ENCODE measurements at places on chromosomes 1 and 21.

DNA sequence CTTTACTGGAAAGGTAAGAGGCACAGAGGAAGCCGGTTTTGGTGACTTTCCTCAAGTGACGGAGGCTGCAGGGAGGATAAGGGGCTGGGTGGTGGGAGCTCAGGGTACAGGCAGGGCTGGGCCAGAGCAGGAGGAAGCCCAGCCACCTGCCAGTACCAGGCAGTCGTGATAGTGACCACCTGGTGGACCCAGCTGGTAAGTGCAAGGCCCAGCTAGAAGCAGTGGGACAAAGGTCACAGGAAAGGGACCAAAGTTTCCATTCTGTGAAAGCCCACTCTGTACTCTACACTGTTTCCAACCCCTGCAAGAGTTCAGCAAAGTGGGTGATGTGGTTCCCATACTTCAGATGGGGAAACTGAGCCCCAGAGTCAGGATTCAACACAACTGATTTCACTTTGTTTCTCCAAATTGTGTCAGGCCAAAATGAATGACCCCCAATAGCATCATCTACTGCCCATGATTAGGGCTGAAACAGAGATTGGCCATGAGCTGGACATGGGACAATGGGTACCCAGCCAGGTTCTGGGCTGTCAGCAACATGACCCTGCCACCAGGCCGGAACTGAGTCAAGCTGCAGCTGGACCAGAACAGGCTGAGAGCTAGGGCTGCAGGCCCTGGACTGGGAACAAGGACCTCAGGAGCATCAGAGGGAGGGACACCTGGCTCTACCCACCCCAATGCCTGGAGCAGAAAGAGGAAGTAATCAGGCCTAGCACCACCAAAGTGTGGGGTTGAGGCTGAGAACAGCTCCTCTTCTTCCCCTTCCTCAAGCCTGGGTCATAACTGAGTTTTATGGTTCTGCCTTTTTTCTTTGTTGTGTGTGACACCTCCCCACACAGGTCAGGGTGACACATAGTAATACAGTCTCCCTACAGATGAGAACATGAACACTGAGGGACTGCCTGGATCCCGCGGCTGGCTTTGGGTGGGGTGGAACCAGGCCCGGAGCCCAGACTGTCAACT lies 50.2 kb downstream of the KCNN3 start:
- no peak for DNase-seq

GRCh38 chr1:51070640-51071039 lies 31.4 kb upstream of the C1orf185 start:
- no peak for DNase-seq

DNA sequence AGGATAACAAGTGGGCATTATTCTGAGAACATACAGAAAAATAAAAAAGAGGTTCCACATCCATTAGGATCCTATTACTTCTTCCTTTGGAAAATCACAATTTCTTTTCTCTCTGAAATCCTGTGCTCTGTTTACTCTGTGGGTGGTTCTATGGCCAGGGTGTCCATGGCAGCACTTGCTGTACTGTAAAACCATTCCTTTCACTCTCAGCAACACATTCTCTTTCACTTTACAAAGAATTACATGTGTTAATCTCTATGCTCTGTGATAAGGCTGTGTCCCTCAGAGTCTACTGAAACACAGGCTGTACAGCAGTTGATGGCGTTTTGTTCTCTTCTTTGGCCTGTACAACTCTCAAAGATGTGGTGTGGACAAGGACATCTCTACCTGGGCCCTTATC lies 524.1 kb downstream of the PTBP2 start:
- DNase-seq = no peak

DNA sequence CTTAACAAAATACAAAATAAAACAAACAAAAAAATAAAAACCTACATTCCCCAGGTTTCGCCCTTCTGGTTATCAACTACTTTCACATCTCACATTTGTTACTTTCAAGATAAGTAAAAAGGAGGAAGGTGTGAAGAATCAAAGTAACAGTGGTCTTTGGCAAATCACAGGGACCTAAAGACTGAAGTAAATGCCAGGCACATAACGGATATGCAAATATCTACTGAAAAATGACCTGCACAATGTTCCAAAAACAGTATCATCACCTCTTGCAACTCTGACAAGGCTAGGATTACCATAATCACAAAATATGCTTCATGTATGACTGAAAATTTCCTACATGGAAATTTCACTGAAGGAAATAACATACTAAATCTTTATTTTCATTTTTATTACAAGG lies 29.3 kb downstream of the COP1 start:
- no peak for DNase-seq

- DNase-seq = no peak
Observed at GRCh38 chr1:156993426-156994147, 52.0 kb downstream of the ARHGEF11 start.

DNA sequence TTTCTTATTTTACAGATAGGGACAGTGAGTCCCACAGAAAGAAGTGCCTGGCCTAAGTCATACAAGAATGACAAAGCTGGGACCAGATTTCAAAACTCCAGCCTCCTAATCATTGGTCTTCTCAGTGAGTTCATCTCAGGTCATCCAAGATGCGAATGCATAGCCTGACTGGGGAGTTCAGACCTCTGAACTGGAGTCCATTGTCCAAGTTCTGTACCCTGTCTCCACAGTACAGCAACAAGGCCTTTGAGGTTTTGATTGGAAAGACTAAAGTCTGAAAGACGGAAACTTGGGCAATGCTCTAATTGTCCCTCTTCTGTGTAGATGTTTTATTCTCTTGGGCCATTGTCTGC lies 62.0 kb downstream of the TNN start:
- no peak for DNase-seq

DNA sequence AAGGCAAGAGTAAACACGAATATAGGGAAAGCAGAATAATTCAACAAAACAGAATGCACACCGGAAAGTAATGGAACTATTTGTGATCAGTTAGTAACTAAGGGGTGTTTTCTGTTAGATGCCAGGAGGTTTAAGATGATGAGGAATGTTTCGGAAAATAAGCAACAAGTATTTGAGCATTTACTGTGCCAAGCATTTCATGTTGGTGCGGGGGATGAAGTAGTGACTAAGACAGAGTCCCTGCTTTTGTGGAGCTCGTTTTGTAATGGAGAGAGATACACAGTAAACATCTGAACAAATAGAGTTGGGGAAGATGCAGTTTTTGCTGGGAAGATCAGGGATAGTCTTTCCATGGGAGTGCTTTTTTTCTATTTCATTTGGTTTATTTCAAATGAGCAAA lies 78.7 kb downstream of the DYRK1A start:
- no peak for DNase-seq

GRCh38 chr1:156527584-156527983 lies 27.0 kb upstream of the MEF2D start:
- DNase-seq = no peak

DNA sequence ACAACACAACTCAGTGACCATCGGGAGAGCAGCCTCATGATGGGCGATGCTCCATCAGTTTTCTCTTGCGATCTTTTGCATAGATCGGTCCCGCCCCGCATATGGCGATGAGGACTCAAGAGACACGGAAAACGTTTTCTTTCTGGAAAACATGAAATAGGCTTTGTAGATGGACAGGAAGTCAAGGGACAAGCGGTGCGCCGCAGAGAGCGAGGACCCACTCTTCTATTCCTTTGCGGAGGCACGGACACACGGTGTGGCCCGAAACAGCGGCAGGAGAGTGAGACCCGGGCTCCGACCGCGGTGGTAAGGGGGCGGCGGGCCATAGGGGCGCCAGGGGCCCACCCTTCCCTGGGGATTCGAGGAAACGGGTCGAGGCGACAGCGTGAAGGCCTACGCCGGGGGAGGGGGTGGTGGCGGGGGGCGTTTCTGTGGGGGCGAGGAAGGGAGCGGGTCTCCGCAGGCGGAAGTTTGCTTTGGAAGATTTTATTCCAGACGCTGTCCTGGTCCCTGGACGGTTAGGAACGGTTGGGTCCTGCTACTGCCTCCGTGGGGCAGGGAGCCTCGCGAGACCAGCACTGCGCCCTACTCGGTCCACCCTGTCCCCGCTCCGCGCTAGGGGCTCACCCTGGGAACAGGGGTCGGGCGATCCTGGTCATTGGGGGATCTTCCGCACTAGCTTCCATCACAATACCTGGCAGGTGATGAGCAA lies 796 bp upstream of the TDRKH start:
- no peak for DNase-seq

GRCh38 chr1:64505944-64506655 lies 36.2 kb downstream of the CACHD1 start:
- DNase-seq = peak; percentile 52
